Endothelial cell (in vitro differentiated cells): ENCODE measurements at places on chromosomes 6 and 20.
A peak's percentile ranks its signal among the peaks of the same experiment; 100 is the strongest.

GRCh38 chr20:21615617-21616080 is 89.8 kb upstream of the PAX1 start:
- peak; percentile 85 for DNase-seq

DNA sequence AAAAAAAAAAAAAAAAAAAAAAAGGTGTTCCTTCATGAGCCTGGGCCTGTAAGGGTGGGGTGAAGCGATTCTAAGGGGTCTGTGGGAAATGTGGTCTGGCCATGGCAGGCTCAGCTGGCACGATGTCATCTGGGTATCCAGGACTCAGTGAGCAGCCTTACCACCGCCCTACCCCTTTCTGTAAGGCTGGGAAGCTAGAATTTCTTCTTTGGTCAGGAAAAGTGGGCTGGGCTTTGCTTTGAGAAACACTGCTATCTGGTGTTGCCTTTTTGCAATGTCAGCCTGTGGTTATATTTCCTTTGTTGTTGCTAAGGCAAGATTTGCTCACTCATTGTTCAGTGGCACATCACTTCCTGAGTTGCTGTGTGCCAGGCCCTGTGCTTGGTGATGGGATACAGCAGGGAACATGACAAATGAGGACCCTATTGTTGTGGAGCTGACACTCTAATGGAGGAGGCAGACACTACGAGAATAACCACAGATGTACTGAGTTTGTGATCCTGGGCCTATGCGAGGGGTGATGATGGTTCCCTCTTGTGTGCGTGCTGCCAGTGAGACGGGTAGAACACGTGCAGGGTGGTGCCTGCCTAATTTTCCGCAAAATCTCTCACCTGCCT is 45.9 kb upstream of the ZNFX1 start:
- DNase-seq, result peak; percentile 42

- no peak for DNase-seq
Measured at GRCh38 chr6:150195996-150196417, 53.2 kb downstream of the PPP1R14C start.

DNA sequence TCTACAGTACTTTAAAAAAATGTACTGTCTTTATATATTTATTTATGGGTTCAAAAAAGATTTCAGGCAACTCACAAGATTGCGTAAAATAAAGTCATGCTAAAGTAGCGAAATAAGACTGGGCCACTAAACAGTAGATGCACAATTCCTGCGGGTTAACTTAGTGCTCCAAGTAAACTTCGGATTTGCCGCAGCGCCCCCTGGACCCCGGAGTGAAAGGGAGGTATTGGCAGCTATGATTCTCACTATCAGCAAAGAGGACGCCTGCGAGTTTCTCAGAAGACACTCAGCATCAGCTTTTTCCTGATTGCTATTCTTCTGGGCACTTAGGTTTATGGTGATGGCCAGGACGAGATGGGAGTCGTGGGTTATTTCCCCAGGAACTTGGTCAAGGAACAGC is 1.4 kb downstream of the OTOR start:
- DNase-seq, result peak; percentile 43

GRCh38 chr20:56431471-56431870 is 19.4 kb downstream of the CASS4 start:
- no peak for DNase-seq
